ENCODE measurements at places on chromosomes 16 and 17.

DNA sequence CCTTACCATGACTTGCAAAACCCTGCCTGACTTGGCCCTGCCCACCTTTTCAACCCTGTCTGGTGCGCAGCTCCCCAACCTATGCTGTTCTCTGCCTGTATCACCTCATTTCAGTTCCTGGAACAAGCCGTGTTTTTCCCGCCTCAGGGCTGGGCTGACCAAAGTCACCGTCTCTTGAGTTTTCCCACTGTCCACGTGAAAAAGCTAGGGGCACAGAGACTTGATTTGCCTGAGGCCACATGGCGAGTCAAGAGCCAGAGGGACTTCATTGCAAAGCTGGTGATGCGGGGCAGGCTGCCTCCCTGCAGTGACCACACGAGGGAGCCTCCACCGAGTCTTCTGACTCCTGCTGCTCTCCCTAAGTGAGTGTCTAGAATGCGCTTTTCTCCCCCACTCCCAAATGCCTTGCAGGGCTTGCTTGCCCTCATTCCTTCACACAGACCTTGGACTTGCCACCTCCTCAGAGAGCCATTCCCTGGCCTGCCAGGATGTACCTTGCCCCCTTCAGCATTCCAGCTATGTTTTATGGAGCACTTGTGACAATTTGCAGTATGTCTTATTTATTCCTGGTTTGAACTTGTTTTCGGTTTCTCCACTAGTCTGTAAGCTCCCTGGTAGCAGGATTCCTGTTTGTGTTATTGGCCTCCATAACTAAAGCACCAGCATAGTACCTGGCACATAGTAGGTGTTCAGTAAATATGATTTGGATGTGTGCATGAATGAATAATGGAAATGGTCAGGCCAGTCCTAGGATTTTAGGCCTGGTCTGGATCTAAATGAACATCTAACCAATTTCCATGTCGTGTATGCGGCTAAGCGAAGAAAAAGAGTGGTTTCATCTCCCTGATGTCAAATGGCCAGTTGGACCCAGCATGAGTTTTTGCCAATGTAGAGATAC lies 252.3 kb downstream of the SNX29 start:
- DNase-seq, result peak; percentile 89

- DNase-seq, result no peak
Observed at GRCh38 chr16:87569601-87570571, 32.4 kb upstream of the JPH3 start.

DNA sequence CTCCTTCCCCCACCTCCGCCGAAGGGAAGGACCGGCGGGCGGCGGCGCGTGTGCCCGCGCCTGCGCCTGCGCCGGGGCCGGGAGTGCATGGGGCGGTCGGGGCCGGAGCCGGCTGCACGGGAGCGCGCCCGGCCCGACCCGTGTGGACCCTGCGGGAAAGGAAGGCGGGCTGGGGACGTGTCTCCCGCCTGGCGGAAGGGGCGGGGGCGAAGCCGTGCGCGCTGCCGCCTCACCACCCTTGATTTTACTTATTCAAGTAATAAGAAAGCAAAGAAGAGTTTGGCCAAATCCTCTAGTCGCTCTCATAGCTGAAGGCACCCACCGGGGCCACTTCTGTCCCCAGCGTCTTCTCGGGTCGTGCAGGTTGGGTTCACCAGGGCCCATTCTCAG lies 596 bp upstream of the PFN1 start:
- DNase-seq, result peak; percentile 93

DNA sequence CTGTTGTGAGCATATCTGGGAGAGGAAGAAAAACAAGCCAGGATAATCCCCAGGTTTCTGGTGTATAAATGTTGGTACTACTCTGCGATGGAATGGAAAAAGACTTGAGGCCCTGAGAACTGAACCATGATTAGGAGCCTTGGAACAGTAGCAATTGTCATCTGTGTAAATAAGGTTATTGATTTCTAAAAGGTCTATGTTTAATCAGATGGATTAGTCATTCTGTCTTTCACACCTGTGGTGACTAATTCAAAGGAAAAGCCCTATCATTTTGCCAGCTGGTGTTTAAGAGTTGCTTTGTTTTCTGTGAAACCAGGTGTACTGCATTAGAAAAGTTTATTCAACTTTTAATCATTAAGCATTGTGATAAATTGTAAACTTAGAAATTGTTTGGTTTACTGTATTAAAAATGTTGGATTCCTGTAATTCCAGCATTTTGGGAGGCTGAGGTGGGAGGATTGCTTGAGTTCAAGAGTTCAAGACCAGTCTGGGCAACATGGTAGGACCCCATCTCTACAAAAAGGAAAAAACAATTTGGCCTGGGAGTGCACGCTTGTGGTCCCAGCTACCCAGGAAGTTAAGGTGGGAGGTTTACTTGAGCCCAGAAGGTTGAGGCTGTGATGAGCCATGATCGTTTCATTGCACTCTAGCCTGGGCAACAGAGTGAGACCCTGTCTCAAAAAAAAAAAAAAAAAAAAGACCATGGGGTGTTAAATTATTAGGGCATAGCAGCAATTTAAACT lies 29.0 kb upstream of the KPNB1 start:
- DNase-seq, result no peak

- DNase-seq, result no peak
Observed at GRCh38 chr16:11183035-11183812, 72.8 kb downstream of the SOCS1 start.

- DNase-seq, result no peak
Observed at GRCh38 chr17:4693416-4693815, 10.5 kb downstream of the PELP1 start.

GRCh38 chr17:44977065-44977464 lies 9.0 kb upstream of the C1QL1 start:
- peak; percentile 39 for DNase-seq

DNA sequence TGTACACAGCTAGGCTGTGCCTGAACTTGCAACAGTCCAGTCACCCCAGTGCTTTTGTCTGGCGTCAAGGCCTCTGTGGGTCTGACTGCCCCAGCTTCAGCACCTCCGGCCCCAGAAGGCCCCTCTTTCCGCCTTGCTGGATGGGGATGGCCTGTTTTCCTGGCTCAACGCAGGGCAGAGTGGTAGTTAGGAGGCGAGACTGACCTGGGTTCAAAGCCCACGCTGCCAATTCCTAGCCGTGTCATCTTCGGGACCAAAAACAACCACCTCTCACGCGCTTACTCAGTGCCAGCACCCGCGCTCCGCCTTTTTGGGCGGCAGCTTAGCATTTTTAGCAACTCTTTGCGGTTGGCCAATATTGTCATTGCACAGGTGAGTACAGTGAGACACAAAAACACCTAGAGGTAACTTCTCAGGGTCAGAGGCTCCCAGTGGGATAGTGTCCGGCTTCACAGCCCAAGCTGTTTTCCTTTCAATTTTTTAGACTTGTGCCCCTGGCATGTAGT lies 4.6 kb downstream of the MYBBP1A start:
- no peak for DNase-seq

DNA sequence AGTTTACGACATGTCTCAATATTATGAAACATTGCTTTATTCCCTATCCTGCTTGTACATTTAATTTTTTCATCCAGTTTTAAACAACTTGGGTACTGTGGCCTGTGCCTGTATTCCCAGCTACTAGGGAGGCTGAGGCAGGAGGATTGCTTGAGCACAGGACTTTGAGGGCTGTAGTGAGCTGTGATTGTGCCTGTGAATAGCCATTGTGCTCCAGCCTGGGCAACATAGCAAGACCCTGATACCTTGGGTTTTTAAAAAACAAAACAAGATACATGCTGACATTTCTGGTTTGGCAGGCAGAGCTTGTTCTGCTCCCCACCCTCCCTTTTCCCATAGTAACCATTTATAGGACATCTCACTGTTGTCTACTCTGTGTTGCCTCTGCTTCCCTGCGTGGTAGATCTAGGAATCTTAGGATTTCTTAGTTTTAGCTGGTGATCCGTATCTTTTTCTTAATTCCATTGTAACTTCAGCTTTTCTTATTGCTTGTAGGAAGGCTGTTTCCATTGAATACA lies 35.6 kb downstream of the TENT4B start:
- no peak for DNase-seq

DNA sequence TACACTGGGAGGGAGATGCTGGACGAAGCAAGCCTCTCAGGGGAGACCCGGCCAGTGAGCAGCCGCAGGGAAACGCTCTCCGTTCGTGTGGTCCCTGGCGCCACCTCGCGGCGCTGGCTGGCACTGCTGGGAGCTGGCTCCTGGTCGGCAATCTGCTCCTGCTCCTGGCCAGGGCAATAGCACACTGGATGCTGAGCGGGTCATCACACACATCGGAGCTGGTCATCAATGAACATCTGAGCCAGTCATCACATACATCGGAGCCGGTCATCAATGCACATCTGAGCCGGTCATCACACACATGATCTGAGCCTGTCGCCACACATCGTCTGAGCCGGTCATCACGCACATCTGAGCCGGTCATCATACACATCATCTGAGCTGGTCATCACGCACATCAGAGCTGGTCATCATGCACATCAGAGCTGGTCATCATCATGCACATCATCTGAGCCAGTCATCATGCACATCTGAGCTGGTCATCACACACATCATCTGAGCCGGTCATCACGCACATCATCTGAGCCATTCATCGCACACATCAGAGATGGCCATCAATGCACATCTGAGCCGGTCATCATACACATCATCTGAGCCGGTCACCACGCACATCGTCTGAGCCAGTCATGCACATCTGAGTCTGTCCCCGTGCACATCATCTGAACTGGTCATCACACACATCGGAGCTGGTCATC lies 217.3 kb downstream of the RBFOX3 start:
- peak; percentile 73 for DNase-seq

- DNase-seq, result no peak
Observed at GRCh38 chr16:56800355-56800754, 64.7 kb upstream of the SLC12A3 start.

- no peak for DNase-seq
Observed at GRCh38 chr17:81916234-81917001, 1.6 kb downstream of the SIRT7 start.

DNA sequence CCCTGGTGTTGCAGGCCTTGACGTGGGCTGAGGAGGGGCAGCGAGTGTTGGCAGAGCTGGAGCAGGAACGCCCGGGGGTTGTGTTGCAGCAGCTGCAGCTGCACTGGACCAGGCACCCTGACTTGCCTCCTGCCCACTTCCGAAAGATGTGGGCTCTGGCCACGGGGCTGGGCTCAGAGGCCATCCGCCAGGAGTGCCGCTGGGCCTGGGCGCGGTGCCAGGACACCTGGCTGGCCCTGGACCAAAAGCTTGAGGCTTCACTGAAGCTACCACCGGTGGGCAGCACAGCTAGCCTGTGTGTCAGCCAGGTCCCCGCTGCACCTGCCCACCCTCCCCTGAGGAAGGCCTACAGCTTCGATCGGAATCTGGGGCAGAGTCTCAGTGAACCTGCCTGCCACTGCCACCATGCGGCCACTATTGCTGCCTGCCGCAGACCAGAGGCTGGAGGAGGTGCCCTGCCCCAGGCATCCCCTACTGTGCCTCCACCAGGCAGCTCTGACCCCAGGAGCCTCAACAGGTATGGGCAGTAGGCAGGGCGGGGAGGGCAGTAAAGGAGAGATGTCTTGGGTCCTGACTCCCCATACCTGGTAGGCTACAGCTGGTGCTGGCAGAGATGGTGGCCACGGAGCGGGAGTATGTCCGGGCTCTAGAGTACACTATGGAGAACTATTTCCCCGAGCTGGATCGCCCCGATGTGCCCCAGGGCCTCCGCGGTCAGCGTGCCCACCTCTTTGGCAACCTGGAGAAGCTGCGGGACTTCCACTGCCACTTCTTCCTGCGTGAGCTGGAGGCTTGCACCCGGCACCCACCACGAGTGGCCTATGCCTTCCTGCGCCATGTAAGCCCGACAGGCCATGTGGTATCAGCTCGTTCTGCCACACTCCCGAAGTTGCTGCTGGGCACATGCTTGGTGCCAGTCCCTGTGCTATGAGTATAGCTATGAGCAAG lies 5.6 kb downstream of the PLEKHG4 start:
- DNase-seq, result no peak

DNA sequence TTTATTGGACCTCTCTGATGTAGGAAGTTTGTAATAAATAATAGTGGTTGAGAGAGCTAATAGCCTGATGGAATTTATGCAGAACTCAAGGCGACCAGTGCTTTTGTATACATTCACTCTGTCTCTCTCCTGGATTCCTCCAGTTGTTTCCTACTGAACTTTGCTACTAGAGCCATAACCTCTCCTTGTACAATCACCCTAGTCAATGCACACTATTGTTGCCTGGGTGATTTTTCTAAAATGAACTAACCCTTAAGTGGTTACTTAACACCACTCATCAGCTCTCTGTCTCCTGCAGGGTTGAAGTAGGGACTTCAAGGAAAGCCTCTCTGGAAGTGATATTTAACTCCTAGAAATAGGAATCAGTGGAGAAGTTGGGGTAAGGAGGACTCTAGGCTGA lies 9.7 kb downstream of the PHKB start:
- no peak for DNase-seq

- no peak for DNase-seq
Observed at GRCh38 chr16:68144008-68144407, 58.8 kb downstream of the NFATC3 start.

GRCh38 chr16:29729116-29729521 lies 16.7 kb downstream of the C16orf54 start:
- peak; percentile 45 for DNase-seq

DNA sequence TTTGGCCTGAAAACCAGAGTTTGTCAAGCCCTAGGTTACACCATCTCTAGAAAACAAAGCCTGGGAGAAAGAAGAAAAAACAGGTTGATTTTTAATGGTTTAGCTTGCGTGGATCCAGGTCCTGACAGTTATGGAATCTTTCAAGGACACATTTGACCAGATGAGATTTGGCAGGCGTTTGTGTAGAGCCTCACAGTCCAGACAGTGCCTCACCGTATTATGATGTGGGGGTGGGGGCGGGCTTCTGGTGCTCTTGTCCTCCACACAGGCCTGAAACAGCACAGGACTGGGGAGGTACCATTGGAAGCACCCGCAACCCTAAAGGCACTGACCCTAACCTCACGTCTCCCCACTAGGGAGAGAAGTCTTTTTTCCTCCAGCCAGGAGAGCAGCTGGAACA lies 19.6 kb downstream of the MVP start:
- no peak for DNase-seq

- DNase-seq, result no peak
Observed at GRCh38 chr17:29518359-29518758, 48.5 kb downstream of the ABHD15 start.

- no peak for DNase-seq
Observed at GRCh38 chr17:17235212-17236174, 1.5 kb downstream of the FLCN start.

DNA sequence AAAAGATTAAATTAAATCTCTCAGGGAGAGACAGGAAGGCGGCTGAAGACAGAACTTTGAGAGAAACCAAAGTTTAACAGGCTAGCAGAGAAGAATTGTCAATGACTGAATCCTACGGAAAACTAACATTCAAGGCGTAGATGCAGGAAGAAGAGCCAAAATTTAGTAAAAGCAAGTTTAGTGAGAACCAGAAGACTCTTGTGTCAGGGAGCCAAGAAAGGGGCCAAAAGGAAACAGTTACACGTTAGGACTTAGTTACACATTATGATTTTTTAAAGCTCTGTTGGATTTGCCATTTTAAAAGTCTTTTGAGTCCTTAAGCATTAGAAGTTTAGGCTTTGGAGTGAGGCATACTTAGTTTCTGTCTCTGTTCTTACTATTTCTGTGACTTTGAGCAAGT lies 164.6 kb downstream of the CHD9 start:
- DNase-seq, result no peak
